ENCODE measurements at places on chromosomes 6 and 20.

- DNase-seq = no peak
Measured at GRCh38 chr20:6683021-6683977, 84.2 kb upstream of the BMP2 start.

- DNase-seq = no peak
Measured at GRCh38 chr6:115358616-115359015, 702.1 kb downstream of the FRK start.

- DNase-seq = no peak
Measured at GRCh38 chr6:168139121-168139520, 60.1 kb upstream of the FRMD1 start.

GRCh38 chr20:53321596-53321995, 272.0 kb downstream of the ZNF217 start:
- no peak for DNase-seq

DNA sequence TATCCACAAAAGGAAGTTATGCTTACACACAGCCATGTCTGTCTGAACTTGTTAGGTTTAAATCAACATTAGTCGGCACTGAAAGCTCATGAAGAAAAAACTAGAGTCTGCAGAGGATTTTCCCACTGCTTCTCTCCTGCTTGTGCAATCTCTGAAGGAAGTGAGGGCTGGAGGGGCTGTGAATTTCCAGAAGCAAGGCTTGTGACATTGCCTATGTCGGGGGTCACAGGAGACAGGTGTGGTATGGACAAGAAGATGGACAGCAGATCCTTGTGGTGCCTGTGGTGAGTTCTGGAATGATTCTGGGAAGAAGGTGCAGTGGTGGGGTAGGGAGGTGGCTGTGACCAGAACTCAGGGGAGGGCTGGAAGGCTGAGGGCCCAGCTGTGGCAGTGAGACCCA, 84.3 kb upstream of the TRAF3IP2 start:
- DNase-seq = no peak

- DNase-seq = no peak
Measured at GRCh38 chr6:1606780-1607515, 2.8 kb upstream of the FOXC1 start.

- DNase-seq = no peak
Measured at GRCh38 chr20:33843854-33844253, 32.7 kb downstream of the CHMP4B start.
